ENCODE measurements at places on chromosomes 1 and 21.

DNA sequence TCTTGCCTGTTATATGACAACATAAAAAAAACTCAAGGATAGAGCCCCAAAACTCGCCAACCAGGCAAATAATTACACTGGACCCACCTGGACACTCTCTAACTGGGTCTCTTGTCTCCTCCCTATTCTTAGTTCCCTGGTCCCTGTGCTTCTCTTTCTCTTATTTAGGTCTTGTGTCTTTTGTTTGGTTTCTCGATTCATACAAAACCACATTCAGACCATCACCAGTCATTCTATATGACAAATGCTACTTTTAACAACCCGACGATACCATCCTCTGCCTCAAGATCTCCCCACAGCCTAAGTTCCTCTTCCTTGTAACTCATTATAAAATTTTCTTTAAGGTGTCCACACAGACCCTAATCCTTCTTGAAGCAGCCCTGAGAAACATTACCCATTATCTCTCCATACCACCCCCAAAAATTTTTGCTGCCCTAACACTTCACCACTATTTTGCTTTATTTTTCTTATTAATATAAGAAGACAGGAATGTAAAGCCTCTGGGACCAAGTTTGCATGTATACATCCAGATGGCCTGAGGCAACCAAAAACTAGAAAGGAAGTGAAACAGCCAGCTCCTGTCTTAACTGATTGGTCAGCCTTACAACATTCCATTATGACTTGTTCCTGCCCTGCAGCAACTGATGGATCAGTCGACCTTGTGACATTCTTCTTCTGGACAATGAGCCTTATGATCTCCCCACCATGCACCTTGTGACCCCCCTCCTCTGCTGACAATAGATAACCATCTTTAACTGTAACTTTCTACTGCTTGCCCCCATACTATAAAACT, 638.2 kb downstream of the AMY1C start:
- no peak for DNase-seq

DNA sequence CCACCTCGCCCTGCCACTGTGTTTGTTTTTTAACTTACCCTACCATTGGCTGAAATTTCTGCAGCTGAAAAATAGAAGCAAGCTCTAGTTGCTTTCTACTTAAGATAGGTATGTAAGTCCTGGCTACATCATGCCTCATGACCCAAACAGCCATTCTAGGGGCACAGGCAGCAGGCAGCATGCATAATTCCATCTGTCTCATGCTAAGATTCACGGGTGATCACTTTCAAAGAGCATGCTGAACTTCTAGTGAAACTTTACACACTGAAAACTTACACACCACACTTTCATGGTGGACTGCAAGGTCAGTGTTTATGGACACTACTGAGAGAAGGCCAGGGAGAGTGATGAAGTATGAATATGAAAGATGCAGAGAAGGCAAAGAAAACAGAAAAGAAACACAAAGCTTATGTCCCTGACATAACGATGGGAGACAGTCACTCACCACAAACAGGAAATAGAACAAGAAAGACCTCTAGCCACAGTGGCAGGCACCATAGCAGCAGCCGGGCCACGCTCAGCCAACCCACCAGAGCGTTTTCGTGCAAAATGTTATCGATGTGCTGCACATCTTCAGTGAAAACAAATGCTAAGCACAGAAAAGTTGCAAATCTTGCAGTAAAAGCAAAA, 102.3 kb upstream of the TIAM1 start:
- no peak for DNase-seq

- DNase-seq = no peak
Measured at GRCh38 chr1:3359756-3360440, 94.6 kb upstream of the ARHGEF16 start.

DNA sequence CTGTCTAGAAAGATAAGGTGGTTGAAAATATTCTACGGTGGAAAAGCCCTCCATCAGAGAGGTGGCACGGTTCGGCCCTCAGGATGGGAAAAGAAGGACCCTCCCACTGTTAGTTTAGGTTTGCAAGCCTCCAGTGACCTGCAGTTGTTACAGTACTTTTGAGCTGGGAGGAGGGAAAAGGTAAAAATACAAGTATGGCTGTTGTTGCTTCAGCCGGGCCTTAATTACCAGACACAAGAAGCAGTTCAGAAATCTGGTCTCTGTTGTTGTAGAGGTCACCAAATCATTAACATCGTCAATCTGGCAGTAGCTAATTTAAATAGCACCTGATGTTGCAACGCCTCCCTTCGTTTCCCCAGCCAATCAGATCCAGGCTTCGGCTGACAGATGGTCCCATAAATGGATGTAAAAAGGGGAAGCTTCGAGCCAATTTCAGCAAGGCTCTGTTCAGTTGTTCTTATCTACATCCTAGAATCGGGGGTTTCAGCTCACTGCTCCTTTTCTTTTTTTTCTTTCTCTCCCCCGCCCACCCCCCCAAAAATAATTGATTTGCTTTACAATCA, at the start of gene ELAVL4:
Gene ELAVL4, plus strand, starts transcription at position 424 of the 563 bp plus-strand sequence. CDS start 270 bp downstream, outside the sequence.
- DNase-seq = no peak

GRCh38 chr1:159960721-159961381, 6.8 kb upstream of the SLAMF9 start:
- peak; percentile 89 for DNase-seq

GRCh38 chr1:119768778-119769177, at the start of gene HMGCS2:
Gene HMGCS2, minus strand, starts transcription at chr1:119768905. Its CDS starts 61 bp downstream, at chr1:119768844.
- no peak for DNase-seq

- DNase-seq = no peak
Measured at GRCh38 chr1:116391185-116391584, 18.1 kb downstream of the ATP1A1 start.

- no peak for DNase-seq
Measured at GRCh38 chr1:29096231-29096886, 27.3 kb downstream of the TMEM200B start.

DNA sequence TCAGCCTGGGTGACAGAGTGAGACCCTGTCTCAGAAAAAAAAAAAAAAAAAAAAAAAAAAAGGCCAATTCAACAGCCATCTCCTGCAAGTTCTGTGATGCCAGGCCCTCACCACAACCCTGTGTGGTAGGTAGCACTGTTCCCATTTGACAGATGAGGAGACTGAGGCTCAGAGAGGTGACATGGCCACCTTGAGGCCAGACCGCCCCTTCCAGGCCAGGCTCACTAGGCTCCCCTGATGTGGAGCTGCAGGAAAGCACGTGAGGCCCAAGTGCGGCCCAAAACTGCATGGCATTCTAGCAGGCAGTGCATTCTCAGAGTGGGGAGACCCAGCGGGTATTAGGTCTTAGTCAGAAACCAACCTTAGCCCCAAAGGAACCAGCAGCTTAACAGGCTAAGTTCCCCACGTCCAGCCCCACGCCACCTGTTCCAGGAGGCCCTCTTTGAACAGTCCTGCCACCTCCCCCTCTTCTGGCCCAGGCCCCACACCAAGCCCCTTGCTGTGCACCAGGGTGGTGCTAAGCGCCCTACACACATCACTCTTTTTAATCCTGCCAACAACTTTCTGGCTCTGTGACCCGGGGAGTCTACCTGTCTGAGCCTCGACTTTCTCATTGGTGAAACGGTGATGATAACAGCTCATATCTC, 11.7 kb upstream of the ECE1 start:
- DNase-seq = no peak

- no peak for DNase-seq
Measured at GRCh38 chr1:45585110-45585426, 1.2 kb downstream of the NASP start.
